ENCODE measurements at places on chromosomes 3 and 15.

- DNase-seq: no peak
Measured at GRCh38 chr3:33831053-33831452, 32.6 kb downstream of the PDCD6IP start.

DNA sequence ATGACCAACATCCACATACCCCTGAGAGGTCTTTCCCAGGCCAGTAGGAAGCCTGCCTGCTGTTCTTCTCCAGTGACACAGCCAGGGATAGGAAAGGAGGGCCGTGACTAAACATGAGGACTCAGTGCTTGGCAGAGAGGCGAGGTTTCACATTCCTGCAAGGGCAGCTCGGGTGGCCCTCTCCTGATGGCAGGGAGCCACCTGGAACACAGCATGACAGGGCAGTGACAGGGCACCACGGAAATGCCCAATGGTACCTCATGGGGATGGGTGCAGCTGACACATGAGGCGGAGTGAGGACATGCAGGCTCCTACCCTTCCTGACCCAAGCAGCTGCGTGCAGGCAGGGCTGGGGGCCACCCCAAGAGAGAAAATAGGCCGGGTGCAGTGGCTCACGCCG lies 7.4 kb upstream of the TGM5 start:
- DNase-seq: peak; percentile 71

DNA sequence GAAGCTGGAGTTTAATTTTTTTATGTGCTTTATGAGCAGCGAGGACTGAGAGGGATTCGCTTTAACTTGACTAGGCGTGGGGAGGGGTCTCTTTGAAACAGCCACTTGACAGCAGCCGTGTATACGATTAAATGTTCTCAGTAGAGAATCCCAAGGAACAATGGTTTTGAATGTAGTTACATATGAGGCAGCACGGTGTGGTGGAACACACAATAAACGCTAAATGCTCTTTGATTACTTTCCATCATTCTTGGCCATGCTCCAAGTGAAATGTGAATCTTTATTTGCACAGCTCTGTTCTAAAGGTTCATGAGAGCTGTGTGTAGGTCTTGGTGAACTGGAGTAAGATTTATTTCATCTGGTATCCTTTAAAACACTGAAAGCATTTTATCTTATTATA lies 251.4 kb upstream of the TGFBR2 start:
- peak; percentile 63 for DNase-seq

DNA sequence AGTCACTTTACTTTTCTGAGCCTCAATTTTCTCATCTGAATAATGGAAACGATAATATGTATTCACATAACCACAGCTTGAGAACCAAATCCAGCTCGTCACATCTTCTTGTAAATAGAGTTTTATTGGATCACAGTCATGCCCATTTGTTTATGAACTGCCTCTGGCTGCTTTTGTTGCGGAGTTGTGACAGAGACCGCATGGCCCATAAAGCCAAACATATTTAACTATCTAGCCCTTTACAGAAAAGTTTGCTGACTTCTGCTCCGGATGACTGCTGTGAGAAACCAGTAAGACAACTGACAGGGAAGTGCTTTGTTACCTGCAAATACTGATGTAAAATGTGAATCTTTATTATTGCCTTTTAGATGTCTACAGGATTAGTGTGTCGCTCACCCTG lies 216.0 kb downstream of the RORA start:
- peak; percentile 68 for DNase-seq

GRCh38 chr3:194489736-194490612 lies 3.2 kb upstream of the ATP13A3 start:
- DNase-seq: no peak

DNA sequence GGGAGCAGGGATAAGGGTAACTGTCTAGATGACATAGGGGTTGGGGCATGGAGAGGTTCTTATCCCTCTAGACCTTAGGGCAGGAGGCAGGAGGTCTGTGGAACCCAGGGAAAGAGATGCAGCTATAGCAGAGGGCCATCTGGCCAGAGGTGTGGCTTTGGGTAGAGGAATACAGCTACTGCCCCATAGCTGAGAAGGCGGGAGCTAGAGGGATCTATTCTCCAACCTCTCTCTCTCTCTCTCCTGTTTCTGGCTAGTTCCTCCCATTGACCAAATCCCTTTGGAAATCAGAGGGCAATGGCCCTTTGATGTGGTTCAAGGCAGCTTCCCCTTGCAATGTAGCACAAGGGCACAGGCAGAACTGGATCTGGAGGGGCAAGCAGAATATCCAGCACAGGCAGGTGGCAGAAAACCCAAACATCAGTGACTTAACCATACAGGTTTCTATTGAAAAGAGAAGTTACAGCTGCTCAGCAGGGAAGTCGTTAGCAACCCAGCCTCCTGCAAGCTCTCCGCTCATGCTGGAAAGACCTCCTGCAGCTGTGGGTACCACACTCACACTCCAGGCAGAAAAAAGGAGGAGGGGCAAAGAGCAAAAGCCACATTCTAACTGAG lies 22.3 kb upstream of the LMOD3 start:
- DNase-seq: no peak

DNA sequence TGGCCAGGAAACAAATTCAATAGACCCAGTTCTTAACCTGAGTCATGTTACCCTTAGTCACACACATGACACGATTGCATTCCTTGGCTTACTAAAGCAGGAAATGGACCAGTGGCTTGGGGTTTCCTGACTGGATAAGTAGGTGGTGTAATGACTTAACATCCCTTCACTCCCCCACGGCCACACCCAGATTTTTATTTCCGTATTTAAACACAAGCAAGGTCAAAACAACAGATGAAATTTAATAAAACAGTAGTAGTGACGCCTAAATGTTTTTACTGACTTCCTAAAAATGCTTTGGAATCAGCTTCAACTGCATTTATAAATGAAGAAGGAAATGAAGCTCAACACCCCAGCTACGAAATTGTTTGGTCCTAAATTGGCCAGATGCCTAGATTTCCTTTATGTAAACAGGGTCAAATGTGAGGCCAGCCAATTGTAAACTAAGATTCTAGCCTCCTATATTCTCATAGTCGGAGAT lies 324.3 kb downstream of the CHST2 start:
- DNase-seq: no peak

DNA sequence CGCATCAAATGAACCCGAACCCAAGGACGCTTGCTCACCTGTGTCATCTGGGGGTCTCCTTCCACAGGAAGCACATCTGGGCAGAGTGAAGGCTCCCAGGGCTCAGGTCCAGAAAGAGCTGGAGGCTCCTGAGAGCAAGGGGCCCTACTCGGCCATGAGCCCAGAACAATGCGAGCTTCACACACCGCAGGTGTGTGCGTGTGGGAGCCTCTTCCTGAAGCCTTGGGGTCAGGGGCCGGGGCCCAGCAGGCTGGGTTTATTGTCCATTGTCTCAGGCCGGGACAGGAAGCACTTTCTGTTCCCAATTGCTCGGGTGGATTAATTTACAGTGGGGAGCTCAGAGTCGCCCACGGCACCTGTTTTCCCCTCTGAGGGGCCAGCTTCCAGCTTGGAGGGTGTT lies 74.8 kb downstream of the RPN1 start:
- no peak for DNase-seq

DNA sequence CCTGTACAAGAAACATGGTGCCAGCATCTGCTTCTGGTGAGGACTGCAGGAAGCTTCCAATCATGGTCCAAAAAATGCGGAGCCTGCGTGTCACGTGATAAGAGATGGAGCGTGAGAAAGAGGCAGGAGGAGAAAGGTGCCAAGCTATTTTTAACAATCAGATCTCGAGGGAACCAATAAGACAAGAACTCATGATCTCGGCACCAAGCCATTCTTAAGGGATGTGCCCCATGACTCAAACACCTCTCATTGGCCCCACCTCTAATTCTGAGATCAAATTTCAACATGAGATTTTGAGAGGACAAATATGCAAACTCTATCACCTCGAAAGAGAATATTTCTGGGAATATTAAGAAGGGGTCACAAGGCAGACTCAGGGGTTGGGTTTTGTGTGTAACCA lies 107.2 kb downstream of the PYDC2 start:
- no peak for DNase-seq

DNA sequence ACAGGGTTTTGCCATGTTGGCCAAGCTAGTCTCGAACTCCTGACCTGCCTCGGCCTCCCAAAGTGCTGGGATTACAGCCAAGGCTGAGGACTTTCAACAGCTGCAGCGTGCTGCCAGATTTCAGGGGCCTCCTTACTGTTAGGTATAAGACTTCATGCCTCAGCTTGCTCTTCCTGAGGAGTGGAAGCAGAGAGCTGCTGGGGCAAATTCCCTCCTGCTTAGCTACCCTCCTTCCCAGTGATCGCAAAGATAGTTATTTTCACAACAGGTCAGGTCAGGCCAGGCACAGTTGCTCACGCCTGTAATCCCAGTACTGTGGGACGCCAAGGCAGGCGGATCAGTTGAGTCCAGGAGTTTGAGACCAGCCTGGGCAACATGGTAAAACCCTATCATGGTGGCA lies 2.6 kb upstream of the CPNE9 start:
- DNase-seq: no peak

GRCh38 chr3:32449691-32450090 lies 53.0 kb downstream of the CMTM6 start:
- DNase-seq: no peak

DNA sequence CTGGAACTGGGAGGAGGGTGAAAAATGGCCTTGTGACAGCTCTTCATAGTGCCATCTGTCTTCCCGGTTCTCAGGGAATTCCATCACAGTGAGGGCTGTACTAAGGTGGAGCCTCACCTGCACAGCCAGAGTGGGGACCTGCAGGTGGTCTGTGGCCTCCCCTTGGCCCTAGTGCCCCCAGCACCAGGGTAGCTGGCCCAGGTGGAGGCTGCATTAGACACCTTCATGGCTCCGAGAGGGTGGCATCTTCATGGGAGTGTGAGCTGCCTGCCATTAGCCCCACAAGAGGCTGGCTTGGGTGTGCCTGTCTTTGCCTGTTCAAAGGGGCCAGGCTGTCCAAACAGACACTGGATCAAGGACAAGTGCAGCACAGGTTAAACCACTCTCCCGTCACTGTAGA lies 95.5 kb upstream of the PRR23E start:
- no peak for DNase-seq

DNA sequence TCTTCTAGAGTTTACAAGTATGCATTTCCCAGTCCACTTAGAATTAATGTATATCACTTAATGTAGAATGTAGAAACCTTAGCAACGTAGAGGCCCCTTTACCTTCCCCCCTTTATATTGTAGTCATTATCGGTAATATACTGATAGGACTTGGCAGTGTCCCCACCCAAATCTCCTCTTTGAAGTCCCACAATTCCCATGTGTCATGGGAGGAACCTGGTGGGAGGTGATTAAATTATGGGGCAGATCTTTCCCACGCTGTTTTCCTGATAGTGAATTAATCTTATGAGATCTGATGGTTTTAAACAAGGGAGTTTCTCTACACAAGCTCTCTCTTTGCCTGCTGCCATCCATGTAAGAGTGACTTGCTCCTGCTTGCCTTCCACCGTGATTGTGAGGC lies 31.0 kb downstream of the ARL8B start:
- DNase-seq: no peak

- DNase-seq: no peak
Measured at GRCh38 chr3:140128217-140128616, 193.2 kb downstream of the CLSTN2 start.

DNA sequence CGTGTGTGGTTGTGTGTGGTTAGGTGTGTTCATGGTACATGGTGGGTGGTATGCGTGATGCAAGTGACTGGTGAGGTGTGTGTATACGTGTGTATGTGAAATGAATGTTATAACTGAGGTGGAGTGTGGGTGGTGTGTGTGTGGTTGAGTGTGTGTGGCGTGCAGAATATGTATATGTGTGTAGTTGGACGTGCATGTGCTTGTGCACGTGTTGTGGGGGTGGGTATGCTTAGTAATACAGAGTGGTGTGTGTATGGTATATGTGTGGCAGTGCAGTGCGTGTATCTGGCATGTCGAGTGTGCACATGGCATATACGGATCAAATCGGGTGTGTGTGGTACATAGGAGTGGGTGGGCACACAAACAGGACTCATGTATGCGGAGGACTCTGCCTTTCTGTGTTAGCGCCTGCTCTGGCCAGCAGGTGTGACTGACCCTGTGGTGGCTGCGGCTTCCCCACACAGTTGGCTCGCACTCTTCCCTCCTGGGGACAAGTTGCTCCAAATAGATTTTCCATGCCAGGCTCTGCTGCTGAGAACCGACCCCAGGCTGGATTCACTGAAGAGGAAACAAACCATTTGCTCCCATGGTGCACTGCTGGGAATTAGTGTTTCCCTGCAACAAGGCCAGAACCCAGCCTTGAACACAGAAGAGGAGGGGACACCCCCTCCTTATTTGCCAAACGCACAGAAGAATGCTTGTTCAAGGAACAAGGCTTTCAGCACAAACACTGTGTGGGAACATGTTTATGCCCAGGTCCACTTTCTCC lies 1.2 kb upstream of the C3orf70 start:
- DNase-seq: no peak

- no peak for DNase-seq
Measured at GRCh38 chr15:95261546-95261945, 1030.2 kb downstream of the MCTP2 start.

DNA sequence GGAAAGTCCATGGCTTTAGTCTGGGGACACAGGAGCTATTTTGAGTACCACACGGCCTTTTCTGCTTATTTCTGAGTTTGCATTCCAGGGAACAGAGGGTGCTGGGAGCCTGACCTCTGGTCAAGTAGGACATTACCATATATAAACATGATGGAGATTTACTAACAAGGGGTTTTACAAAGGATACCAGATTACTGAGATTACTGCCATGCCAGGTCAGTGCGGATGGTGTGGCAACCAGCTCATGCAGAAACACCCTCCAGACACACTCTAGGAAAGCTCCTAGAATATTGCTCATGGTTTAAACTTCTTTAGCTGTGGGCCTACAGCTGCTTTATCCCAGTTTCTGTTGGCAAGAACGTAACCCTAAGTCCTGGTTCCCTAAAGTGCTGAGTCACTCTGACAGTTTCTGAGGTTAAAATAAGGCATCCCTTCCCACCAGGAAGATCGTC lies 54.3 kb upstream of the AGTR1 start:
- DNase-seq: no peak

DNA sequence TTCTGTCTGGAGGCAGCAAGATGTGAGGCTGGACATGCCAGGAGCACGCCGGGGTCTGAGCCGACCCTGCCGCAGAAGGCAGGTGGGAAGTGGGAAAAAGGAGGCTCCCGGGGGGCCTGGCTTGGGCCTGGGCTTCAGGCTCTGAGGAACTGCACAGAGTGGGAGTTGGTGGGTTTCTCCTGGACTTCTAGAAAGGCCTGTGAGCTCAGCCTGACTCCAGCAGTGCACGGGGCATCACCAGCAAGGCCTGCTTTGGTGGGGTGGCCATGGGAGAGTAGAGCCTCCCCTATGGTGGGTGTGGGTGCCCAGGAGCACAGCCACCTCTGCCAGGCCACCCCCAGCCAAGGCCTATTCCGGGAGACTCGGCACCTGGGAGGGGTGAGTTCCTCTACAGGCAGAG lies 18.1 kb upstream of the SLC41A3 start:
- no peak for DNase-seq
